IMR-90 (cell line): ENCODE measurements at places on chromosomes 16 and 17. TPM values are rescaled to one million over a fixed set of nuclear protein-coding genes. Genes with fewer than 3 reads are reported as not detected.

The CSF3 gene
- total RNA-seq: not detected in 2 replicates

The ZNF319 gene
- 0.83 and 0.90 TPM in 2 replicates for total RNA-seq

GRCh38 chr17:336110-337021 is 16.2 kb downstream of the RPH3AL start:
- DNase-seq: no peak

DNA sequence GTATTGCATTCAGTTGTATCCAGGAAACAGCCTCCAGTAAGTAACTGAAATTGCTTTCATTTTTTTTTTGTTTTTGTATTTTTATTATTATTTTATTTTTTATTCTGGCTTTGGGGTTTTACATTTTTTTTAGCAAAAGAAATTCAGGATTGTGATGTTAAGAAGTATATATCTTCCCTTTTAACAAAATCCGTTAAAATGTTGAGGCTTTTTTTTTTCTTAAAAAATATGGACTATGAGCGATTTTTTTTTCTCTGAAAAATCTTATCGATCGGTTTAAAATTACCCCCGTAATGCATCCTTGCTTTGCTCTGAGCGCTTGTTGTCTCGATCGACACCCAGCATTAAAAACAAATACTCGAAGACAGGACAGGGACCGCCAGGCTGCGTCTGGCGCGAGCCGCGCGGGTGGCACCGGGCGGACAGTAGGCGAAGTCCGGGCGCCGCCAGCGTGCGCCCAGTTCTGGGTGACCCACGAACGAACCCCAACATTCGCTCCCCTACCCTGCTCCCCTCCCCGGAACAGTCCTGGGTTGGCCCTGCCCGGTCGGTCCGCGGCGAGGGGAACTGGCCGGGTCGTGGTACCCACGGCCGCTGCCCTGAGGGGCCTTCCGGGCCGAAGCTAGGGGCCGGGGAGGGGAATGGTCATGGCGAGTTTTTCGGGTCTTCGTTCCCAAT is 482 bp downstream of the BAHCC1 start:
- DNase-seq: no peak
